ENCODE measurements at places on chromosomes 16 and 17.
A peak's percentile ranks its signal among the peaks of the same experiment; 100 is the strongest.

DNA sequence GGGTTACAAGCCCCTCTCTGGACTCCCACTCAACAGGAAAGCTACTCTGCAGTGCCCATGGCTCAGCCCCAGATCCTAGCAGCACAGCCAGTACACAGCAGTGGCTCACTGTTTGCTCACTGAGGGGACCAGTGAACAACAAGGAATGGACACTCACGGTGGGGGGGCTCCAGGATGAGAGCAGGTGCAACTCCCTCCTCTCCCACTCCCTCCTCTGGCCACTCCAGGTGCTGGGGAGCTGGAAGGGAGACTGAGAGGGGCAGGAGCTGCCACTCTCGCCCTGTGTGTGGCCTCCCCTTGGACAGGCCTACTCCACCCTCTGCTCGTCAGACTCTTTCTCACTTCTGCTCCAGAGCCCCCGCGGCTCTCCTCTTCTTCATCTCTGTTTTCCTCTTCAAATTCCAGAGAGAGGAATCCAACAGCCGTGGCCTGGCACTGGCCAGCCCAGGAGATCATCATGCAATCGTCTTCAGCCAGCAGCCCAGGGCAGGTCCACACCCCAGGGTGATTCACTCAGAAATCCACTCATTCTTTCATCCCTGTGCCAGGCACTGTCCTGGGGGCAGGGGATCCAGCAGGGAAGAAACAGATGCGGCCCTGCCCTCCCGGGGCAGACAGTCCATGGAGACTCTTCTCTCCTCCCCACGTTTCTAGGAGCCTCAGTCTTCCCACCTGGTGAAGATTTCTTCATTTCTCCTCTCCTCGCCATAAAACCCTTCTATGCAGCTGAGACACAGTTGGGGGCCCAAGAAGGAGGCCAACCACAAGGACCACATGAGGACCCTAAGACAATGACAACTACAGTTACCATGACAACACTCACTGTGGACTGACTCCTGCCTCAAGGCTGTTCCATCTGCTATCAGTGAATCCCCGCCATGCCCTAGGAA is 30.7 kb downstream of the CFAP20 start:
- no peak for DNase-seq

- DNase-seq = no peak
Measured at GRCh38 chr16:85789773-85790172, 9.6 kb downstream of the EMC8 start.

DNA sequence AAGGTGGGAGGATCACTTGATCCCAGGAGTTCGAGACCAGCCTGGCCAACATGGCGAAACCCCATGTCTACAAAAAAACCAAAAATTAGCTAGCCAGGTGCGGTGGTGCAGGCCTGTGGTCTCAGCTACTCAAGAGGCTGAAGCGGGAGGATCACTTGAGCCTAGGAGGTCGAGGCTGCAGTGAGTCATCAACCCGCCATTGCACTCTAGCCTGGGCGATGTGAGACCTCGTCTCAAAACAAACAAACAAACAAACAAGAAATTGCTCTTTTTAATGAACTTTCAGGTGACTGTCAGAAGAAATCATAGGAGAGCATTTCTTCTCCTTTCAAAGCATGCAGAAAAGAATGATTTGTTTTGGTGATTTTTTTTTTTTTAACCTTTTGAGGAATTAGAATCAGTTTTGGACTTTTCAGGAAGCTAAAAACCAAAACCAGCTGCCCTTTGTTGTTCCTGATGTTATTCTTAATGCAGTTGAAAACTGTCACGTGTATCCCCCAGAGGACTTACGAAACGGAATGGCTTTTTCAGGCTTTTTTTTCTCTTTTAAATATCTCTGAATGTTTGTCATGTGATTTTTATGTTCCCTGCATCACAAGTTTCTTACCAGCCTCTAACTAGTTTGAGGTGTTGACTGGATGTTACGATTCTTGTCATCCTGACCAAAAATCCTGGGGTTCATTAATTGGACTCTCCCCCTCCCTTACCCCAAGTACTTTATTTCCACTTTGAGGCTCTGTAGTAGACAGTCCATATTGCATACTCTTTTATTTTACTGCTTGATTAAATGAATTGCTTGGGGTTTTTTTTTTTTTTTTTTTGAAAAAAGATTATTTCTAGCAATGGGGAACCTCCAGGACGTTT is 34.1 kb downstream of the SNX29 start:
- DNase-seq = peak; percentile 16

DNA sequence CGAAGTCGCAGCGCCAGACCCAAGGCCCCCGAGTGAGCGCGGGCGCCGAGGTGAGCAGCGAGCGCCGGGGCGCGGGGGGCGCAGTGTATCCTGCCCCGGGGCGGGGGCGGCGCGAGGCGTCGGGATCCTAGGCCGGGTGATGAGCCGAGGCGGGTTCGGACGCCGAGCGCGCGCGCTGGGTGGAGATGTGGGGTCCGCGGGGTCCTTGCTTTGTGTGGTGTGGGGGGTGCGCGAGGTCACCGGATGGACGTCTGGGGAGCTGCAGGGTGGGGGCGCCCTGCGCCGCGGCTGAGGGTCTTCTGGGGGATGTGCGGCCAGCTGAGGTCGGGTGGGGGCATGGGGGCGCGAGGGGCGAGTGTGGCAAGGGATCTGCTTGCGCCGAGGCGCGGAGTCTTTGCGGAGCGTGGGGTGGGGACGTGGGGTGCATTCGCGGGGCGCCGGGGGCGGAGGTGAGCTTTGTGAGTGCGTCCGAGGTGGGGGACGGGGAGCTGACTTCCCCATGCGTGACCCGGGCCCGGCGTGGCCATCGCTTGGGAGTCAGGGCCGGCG is 560 bp downstream of the RAI1 start:
- peak; percentile 47 for DNase-seq

GRCh38 chr16:82625066-82625968 is 1.5 kb upstream of the CDH13 start:
- DNase-seq = no peak

DNA sequence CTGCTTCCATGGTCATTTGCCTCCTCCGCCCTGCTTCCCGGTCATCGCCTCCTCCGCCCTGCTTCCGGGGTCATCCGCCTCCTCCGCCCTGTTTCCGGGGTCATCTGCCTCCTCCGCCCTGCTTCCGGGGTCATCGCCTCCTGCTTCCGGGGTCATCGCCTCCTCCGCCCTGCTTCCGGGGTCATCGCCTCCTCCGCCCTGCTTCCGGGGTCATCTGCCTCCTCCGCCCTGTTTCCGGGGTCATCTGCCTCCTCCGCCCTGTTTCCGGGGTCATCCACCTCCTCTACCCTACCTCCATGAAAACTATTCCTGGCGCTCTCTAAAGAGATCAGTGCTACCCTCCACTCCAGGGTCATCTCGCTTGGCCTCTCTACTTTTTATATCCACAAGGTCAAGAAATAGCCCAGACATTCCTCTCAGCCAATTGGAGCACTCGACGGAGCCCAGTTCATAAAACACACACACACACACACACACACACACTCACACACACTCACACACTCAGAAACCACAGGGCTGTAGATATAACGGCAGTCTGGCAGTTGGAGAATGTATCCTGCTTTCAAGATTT is 44.8 kb downstream of the TRARG1 start:
- peak; percentile 31 for DNase-seq

DNA sequence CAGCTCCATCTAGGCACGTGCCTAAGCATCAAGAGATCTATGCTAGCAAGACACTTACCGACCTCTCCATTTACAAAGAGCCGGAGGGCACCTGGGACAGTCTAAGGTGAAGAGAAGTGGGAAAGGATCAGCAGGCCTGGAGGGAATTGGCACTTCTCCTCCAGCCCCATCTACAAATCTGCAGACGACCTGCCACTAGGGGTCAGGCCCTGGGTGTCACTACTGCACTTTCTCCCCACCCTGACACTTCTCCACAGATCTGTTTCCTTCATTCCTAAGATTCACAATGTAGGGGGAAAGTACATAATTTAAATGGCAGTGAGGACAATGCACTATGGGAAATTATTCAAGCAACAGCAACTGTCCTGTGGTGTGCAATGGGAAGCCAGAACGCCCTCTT is 8.1 kb downstream of the MKS1 start:
- DNase-seq = no peak

- DNase-seq = no peak
Measured at GRCh38 chr16:81544261-81544660, 99.7 kb downstream of the CMIP start.

DNA sequence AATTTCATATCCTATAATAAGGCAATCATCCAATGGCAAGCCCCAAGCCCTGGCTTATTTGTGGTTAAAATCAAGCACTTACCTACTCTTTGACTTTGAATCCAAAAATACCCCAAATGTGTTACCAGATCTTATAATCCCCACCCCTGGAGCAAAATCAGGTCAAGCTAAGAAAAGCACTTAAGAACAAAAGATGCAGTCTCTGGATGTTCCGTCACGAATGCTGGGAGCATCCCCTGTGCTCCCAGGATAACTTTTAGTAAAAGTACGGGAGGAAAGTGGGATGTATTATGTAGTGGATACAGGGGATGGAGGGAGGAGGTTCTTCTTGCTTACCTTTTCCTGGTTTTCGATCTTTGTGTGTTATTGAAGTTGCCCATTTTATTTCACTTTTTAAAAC is 29.5 kb downstream of the SHISA9 start:
- no peak for DNase-seq

GRCh38 chr16:70472786-70473433 is 18.5 kb downstream of the FCSK start:
- DNase-seq = no peak

DNA sequence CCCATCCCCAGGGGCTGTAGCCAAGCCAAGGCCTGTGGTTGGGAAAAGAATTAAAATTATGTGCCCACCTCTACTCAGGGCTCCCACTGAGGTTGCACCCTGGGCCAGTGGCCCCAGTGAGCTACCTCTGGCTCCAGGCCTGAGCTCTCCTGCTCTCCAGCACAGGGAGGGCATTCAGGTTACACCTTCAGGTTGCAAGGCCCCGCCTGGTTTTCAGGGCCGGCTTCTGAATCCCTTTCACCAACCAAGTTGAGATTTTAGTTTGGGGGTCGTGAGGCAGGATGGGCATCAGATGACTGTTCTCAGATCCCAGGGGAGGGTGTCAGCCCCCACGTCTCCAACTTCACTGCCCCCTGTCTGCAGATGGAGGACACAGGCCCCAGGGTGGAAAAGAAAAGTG is 8.0 kb upstream of the KATNB1 start:
- no peak for DNase-seq

DNA sequence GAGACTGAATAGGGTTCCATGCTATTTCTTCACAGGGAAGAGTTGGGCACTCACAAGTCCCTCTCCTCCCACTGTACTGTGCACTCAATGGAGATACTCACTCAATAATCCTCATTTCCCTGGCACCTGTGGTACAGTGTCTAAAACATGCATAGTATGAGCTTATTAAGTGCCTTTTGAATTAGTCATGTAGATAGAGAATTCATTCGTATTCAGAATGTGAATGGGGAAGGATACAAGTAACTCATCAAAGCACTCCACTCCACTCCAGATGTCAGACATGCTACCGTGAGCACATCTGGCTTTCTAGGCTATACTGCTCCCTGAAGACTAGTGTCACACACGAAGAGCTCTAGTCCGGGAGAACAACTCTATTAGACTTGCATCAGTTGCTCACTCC is 6.3 kb downstream of the C17orf75 start:
- no peak for DNase-seq

- DNase-seq = no peak
Measured at GRCh38 chr17:19874256-19874655, 6.5 kb upstream of the ULK2 start.

DNA sequence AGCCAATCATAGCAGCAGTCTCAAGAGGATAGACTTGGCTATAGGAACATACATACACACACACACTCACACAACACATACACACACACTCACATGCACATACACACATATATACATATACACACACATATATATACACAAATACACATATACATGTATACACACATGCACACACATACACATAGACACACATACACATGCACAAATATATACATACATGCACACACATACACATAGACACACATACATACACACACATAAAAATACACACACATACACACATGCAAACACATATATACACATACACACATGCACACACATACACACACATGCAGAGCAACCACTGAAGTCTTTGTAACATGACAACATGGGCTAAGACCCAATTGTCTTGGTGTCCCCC is 19.7 kb downstream of the CBLN1 start:
- DNase-seq = no peak

- no peak for DNase-seq
Measured at GRCh38 chr16:25570131-25570530, 121.6 kb upstream of the HS3ST4 start.

DNA sequence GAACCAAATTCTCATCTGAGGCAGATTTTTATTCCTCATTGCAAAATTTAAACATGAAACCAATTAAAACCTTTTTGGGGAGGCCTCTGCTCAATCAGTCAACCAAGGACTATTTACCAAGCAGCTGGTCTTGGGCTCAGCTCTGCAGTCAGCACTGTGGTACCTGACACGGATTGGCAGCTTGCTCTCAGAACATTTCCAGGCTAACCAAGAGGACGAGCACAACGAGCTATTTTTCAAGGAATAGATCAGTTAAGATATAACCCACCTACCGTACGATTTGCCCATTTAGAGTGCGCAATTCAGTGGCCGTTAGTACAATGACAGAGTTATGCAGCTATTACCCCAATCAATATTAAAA is 26.4 kb upstream of the KLHDC4 start:
- no peak for DNase-seq

DNA sequence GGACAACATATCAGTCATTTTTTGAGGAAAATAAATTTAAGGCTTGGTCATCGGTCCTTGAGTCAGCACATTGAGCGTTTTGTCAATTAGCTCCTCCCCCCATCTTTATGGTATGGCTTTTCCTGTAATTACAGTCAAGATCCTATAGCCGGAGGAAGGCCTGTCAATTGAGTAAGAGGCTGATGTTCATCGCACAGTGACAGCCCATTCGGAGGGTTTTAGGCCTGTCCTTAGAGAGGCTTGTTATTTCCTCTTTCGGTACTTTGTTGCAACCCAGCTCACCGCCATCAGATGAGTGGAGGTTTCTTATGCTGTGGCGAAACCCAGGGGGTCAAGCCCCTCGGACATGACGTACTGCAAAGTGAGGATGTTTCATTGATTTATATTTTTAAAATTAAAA is 395.2 kb downstream of the WWOX start:
- DNase-seq = no peak

- DNase-seq = no peak
Measured at GRCh38 chr17:58760248-58760647, 4.6 kb downstream of the PPM1E start.

DNA sequence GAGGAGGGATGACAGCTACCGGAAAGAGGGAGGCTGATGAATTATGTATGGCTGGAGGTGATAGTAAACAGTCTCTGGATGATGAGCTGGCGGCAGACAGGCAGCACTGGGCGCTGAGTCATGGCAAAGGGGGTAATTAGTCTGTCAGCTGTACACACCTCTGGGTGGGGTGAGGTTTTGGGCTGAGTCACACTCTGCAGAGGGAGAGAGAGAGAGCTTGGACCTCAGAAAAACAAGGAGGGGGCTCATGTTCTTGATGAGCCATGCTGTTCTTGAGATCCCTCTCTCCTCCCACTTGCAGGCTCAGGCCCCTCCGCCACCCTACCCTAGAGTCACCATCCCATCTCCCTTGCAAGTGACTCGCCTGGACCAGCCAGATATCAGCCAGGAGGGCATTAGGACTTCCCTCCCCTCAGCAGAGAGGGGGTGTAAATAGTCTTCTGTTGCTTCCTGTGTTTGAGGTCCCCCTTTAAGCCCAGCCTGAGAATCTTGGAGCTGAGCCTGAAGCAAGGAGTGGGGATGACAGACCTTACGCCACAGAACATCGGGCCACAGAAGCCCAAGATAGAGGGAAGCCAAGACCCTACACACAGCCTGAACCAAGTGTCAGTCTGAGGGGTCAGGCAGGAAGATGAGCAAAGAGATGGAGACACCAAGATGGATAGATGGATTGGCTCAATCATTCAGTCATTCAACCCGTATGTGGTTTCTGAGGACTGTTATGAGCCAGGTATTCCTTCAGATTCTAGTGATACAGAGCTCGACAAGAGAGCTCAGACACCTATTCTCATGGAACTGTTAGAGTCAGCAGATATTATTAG is 383.2 kb upstream of the CCL2 start:
- DNase-seq = no peak
